Activated T-cell treated with anti-CD3 and anti-CD28 coated beads, Interleukin-2, amount 50 U/mL, for 1 hour (primary cell): ENCODE measurements at places on chromosomes 1 and 21.
A peak's percentile ranks its signal among the peaks of the same experiment; 100 is the strongest.

DNA sequence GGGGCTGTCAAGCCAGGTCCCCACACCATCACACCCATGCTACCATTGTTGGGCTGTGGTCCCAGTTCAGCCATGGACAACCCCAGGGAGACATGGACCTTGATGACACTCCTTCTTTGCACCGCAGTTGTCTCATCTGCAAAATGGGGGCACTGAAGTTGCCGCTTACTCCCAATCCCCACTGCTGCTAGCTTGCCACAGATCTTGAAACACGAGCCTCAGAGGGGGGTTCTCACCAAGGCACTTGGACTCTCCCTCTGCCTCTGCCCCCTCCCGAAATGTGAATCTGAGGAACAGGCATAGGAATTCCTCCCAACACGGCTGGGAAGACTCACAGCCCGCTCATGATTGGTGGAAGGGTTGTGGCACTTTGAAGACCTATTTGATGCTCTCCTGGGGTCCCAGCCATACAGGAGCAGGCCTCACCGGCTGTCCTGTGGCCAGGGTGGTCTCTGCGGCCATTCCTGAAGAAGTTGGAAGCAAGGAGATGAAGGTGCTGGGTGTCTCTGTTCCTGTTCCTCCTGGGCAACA, 31.1 kb downstream of the RUNX3 start:
- peak; percentile 32 for DNase-seq

DNA sequence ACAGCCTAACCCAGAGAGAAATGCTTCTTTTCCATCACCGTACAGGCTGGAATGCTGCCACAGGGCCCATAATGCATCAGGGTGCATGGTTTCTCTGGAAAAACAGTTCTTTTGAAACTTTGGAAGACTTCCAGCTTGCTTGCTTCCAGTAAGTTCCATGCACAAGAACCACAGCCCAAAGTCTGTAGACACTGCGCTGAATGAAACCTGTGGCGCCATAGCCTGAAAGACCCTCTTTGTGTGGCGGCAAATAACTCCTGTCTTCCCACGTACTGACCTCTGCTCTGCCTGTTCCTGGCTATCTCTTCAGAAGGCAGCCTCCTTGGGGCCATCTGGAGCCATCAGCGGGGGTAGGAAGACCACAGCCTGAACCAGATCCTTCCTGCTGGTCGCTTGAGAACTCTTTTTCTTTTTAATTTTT, 15.1 kb downstream of the MIIP start:
- DNase-seq: no peak

GRCh38 chr1:16046842-16047241, 3.3 kb downstream of the CLCNKB start:
- DNase-seq: no peak

DNA sequence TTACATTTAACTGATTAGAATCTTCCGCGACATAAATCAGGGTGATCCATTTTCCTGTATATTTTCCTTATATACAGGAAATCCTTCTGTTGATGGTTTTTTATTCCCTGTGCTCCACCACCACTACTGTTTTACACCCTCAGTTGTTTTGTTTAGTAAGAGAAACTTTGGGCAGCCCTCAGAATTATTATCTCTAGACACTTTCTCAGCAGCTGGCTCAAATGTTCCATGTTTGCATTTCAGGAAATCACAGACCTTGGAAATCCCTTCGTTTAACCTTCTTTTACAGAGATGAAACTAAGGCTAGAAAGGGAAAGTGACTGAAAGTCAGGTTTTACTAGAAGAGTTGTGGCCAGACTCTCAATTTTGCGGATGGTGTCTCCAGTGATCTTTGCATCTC, 15.2 kb downstream of the ZNF697 start:
- DNase-seq: no peak

DNA sequence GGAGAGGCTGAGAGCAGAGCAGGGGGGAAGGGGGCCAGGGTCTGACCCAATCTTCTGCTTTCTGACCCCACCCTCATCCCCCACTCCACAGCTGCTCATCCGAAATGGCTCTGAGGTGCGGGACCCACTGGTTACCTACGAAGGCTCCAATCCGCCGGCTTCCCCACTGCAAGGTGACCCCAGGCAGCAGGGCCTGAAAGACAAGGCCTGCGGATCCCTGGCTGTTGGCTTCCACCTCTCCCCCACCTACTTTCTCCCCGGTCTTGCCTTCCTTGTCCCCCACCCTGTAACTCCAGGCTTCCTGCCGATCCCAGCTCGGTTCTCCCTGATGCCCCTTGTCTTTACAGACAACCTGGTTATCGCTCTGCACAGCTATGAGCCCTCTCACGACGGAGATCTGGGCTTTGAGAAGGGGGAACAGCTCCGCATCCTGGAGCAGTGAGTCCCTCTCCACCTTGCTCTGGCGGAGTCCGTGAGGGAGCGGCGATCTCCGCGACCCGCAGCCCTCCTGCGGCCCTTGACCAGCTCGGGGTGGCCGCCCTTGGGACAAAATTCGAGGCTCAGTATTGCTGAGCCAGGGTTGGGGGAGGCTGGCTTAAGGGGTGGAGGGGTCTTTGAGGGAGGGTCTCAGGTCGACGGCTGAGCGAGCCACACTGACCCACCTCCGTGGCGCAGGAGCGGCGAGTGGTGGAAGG, 17.1 kb upstream of the HDAC1 start:
- no peak for DNase-seq

- DNase-seq: no peak
Observed at GRCh38 chr21:35469498-35469897, 420.4 kb upstream of the RUNX1 start.

- no peak for DNase-seq
Observed at GRCh38 chr21:29074007-29074376, 544 bp upstream of the CCT8 start.

GRCh38 chr1:72481420-72481970, 199.2 kb upstream of the NEGR1 start:
- no peak for DNase-seq

DNA sequence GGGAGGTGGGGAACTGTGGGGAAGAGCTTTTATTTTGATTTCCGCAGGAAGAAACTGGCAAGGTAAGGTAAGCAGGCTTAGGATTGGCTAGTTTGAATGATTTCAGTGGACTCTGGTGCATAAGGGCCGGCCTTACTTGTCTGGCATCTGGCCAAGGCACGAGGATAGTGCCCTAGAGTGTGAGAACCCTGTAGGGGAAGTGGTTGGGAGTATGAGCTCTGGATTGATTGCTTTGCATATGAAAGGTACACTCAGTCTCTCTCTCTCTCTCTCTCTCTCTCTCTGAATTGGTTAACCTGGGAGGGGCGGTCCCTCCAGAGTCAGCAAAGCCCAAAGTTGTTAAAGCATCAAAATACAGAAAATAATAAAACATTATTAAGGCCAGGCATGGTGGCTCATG, 463.0 kb downstream of the SIPA1L2 start:
- no peak for DNase-seq

- no peak for DNase-seq
Observed at GRCh38 chr1:176056312-176056711, 150.8 kb downstream of the COP1 start.

DNA sequence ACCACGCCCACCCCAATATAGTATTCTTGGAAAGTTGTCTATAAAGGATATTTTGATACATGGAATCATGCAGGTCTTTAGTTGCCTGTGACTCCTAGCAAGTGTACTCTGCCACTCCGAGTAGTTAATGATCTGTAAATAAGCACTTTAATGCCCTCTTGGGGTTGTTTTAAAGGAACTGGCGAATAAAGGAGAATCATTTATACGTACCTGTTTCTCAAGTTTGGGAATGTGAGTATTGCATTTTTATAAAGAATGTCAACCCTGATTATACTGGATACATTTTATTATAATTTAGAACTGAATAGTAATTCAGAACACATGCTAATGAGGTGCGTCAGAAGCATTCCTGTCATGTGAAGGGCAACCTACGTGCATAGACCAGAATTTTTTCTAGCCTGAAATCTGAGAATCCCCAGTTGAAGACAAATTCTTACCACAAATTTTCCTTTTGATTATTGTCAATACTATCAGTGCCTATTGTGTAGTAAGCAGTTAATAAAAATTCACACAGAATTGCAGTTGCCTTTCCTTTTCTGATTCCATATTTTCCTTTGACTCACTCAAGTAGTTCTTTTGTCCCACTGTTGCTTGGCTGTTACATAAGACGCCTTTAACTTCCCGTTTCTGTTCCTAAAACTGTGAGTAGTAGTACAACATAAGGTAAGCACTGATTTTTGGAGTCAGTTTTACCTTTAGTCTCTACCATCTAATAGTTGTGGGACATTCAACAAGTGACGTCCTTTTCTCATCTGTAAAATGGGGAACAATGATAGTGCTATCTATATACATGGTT, 5.1 kb downstream of the AHCYL1 start:
- no peak for DNase-seq

- DNase-seq: no peak
Observed at GRCh38 chr1:205528446-205528886, 24.0 kb downstream of the CDK18 start.

DNA sequence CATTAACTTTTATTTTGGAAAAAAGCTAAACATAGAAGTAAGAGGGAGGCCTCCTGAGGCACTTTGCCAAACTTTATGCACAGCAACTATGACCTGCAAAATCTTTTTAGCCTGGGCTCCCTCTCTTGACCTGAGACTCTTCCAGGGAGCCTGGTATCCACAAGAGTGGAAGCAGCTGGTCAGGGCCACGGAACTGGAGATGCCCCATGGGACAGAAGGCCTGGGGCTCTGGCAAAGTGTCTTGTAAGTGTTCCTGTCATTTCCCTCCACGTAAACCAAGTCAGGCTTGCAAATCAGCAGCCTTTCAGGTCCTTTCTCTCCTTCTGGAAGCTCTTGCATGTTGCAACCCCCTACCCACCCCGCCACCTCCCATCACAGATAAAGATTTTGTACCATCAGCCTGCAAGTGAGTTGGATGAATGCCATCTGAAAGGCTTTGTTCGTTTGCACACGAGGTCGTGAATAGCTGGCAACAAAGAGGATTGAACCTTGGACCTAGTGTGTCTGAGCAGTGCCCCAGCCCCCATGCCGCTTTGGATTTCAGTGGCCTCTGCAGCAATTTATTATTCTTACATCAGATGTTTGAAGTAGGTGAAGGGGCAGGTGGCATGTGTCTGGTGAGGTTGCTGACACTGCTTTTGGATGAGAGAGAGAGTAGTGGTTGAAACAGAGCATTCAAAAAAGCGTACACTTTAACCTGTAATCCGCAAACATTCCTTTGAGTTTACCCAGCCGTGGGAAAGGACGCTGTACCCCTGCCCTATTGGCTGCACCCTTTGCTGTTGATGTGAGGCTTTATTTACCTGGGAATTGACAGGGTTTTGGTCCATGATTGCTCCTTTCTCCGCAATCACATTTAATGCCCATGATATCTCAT, 91.6 kb downstream of the GALNT2 start:
- DNase-seq: no peak

- no peak for DNase-seq
Observed at GRCh38 chr1:30161953-30162352, 561.4 kb downstream of the MATN1 start.

GRCh38 chr21:44868707-44869106, 4.8 kb downstream of the PTTG1IP start:
- DNase-seq: no peak

DNA sequence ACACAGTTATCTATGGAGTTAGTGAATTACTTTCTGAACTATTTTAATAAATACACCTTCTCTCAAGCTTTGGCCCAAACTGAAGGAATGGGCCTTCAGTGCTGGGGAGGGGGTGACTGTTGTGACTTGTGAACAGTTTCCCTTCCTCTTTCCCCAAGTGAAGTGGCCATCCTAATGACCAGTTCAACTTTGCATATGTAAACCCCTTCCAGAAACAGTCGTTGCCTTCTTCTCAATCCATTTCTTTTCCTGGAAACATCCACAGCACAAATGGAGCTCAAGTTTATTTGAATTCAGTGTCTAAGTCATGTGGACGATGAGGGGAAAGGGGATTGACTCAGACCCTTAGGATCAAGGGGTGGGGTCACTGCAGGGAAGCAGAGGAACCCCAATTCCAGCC, 1.3 kb upstream of the INPP5B start:
- DNase-seq: no peak

DNA sequence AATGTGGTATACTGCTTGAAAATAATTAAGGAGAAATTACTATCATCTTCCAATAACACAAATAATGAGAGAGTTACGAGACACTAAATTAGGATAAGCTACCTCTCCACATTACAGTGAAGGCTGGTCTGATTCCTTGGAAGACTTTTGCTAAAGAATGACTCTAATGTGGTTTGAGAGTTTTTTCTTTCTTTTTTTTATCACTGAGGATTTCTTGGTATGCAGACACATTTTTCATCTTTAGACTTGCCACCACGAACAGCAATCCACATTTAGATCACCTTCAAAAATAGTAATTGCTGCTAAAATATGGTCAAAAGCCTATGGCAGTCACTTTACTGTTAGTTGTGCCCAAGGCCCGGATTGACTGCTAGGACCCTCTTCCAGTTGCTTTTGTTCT, 16.6 kb upstream of the TMEM35B start:
- DNase-seq: no peak

GRCh38 chr1:65174585-65174984, 26.6 kb downstream of the AK4 start:
- no peak for DNase-seq

- no peak for DNase-seq
Observed at GRCh38 chr1:76162254-76162653, 87.7 kb downstream of the ST6GALNAC3 start.

DNA sequence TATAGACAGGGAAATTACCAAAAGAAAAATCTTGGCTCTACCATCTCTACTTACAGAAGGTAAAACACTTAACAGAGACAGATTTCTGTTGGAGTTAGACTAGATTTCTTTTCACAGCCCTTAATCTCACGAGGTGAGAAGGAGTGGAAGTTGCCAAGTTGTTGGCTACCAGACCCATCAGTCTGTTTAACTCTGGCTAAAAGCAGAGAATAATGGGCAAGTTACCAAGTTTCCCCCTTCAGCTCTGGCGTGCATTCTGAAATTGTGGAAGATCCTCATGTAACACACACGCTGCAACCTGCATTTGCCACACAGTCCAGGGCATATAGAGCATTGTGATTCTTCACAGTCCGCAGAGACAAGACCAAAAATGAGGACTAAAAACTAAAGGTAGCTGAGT, 49.3 kb downstream of the STX6 start:
- DNase-seq: no peak

GRCh38 chr21:18443085-18443484, 39.5 kb upstream of the TMPRSS15 start:
- no peak for DNase-seq

- DNase-seq: no peak
Observed at GRCh38 chr1:211068976-211069375, 65.0 kb downstream of the KCNH1 start.

- no peak for DNase-seq
Observed at GRCh38 chr1:101683561-101683960, 313.2 kb downstream of the OLFM3 start.

DNA sequence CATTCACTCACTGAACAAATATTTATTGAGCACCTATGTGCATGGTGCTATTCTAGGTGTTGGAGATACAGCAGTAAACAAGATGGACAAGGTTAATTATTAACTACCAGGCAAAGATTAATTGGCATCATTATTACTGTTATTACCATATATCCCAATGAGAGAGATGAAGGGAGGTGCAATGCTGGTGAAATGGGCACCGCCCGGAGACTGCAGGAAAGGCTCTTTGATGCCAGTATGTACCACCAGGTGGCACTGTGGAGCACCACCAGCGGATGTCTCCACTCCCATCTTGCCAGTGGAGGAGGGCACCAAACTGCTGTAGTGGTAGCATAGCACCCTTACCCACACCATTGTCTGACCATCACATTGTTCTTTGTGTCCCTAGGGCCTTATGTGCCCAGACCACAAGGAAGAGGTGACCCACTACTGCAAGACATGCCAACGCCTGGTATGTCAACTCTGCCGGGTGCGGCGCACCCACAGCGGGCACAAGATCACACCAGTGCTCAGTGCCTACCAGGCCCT, 3.0 kb downstream of the TRIM46 start:
- peak; percentile 86 for DNase-seq
